ENCODE measurements at places on chromosomes 2 and 18.

DNA sequence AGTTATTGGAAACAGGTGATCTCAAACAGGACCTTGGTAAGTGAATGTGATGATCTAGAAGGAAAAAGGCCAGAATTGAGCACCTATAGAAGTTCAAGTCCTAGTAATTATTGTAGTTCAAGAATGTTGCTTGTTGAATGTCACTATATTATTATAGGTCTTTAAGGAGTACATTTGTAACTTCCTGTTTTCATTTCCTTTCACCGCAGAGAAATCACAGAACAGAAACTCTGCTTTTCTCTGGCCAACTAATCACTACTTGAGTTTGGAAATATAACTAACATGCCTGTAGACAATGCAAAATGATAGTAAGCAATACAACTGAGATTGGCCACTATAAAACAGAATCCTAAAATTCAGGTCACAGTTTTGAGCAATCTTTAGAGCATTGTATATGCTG lies 61.8 kb upstream of the EFEMP1 start:
- DNase-seq, result no peak

GRCh38 chr2:86243272-86243671 lies 44.0 kb downstream of the MRPL35 start:
- DNase-seq, result no peak

DNA sequence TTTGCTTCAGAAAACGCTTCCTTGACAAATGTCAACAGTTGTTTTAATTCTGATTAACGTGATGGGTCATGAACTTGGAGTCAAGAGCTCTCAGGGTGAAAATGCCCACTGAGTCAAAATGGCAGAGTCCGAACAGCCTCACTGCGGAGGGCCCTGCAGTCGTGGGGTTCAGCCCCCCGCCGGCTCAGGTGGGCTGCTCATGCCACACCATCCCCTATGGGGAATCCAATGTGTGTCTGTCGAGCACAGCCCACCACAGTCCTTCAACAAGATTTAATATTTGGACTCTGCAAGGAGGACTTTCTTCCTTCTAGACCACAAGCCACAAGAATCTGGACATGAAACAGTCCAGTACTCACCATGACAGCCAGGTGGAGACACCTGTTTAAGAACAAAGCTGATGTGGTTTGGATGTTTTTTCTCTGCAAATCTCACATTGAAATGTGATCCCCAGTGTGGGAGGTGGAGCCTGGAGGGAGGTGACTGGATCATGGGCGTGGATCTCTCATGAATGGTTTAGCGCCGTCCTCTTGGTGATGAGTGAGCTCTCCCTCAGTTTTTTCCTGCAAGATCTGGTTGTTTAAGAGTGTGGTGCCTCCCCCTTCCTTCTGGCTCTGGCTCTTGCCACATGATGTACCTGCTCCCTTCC lies 201.0 kb downstream of the NDUFA10 start:
- DNase-seq, result no peak

DNA sequence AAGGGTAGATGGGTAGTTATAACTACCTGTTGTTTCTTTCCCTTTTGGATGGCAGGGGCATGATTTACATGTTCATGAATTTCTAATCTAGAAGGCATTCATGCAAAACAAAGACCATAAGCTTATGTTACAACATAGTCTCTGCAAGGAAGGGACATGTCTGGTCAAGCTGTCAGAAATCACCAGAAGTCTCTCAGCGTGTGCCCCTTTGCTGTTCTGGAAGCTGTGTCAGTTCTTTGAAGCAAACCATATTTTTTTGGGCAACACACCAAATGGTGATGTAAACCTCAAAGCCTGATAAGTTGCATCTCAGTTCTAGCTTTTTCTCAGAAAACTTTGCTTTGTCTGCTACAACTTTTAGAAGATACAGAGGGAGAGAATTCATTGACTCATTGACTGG lies 173.5 kb upstream of the CTAGE1 start:
- DNase-seq, result no peak

GRCh38 chr2:179239195-179239594 lies 25.4 kb downstream of the SESTD1 start:
- DNase-seq, result no peak

DNA sequence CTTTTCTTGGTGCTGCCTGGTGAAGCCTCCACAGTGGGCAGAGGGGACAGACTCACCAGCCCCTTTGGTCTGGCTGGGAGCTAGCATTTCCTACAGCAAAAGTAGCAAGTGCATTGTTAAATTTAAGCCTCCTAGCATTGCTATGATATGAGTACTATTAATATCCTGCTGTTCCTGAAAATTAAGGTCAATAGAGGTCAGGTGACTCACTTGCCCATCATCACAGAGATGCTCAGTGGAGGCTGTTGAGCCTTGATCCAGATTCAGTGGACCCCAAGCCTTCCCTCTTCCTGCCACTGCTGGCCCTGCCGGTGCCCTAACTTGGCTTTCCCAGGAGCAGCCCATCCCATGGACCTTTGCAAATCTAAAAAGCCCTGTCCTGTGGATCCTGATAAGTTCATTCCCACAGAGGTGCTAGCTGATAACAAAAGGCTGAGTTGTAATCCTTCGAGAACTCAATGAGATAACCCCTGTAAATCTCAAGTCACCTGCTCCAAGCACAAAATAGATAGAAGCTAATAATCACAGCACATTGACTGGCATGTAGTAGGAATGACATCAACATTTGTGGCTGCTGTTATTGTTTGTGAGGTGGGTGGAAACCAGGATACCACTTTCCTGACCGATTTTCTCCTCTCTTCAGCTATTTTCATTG lies 84.4 kb downstream of the THNSL2 start:
- DNase-seq, result no peak

All from stimulated activated CD8-positive, alpha-beta memory T cell treated with anti-CD3 and anti-CD28 coated beads, Interleukin-2, amount 100 ng/mL, for 48 hours (primary cell).